ENCODE measurements at places on chromosomes 13 and 19.

DNA sequence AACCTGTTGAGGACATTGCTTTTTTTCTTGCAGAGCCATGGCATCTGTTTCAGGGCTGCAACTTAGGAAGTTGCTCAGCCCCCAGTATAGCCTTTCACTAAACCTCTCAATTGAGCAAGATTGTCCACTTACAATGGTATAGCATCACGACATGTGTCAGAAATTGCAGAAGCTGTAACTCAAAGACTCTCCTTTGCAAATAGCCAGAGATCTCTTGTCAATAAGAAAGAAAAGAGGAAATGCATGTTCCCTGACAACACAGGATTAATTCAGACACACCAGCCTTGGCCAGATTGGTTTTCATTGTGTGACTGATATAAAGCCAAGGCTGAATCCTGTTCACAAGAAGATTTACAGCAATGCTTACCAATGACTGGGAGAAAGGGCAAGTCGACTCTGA is 38.7 kb upstream of the CYSLTR2 start:
- DNase-seq, result no peak

DNA sequence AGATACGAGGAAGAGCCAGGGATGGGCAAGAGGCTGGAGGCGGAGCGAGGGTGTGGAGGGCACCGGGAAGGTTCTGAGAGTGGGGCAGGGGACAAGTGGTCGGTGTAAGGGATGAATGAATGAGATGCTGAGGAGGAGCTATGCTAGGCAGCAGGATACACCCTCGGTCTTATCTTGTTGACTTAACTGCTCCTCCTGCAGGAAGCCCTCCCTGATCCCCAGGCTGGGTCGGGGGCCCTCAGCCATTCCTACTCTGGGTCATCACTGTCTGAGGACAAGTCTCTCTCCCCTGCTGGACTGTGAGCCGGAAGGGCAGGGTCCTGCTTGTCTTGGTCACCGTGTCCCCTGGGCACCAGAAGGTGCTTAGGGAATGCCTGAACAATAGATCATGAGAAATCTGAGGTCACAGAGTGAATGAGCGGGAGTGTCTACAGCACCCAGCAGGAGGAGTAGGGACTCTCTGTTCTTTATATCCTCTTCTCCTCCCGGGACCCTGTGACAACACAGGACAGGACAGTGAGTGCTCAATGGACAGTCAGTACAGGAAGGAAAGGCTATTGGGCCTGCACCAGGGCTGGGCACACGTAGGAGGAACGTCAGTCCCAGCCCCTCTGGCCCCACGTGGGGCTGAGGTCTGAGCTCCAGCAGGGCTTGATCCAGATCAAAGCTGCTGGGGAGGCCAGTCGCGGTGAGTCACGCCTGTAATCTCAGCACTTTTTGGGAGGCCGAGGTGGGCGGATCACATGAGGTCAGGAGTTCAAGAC is 6.5 kb downstream of the NKPD1 start:
- DNase-seq, result no peak

GRCh38 chr13:60479273-60479672 is 82.3 kb downstream of the TDRD3 start:
- DNase-seq, result no peak

DNA sequence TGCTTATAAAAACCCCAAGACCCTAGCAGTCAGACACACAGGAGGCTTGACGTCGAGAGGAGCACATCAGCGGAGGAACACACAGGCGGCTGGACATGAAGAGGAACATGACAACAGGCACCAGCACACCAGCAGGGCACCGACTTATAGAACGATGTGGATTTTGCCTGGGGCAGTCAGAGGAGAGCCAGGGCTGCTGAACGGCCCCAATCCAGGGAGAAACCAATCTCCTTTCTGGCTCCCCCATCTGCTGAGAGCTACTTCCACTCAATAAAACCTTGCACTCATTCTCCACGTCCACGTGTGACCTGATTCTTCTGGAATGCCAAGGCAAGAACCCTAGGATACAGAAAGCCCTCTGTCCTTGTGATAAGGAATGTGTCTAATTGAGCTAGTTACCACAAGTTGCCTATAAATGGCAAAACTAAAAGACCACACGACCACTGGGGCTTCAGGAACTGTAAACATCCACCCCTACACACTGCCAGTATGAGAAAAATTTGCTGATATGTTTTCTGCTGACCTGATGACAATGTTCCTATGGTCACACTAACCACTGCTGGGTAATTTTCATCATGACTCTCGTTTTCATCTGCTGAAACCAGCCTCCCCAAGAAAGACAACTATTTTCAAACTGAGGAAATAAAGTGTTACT is 35.8 kb upstream of the CEACAM21 start:
- DNase-seq, result no peak

GRCh38 chr13:107251341-107251740 is 683.4 kb upstream of the ARGLU1 start:
- no peak for DNase-seq

DNA sequence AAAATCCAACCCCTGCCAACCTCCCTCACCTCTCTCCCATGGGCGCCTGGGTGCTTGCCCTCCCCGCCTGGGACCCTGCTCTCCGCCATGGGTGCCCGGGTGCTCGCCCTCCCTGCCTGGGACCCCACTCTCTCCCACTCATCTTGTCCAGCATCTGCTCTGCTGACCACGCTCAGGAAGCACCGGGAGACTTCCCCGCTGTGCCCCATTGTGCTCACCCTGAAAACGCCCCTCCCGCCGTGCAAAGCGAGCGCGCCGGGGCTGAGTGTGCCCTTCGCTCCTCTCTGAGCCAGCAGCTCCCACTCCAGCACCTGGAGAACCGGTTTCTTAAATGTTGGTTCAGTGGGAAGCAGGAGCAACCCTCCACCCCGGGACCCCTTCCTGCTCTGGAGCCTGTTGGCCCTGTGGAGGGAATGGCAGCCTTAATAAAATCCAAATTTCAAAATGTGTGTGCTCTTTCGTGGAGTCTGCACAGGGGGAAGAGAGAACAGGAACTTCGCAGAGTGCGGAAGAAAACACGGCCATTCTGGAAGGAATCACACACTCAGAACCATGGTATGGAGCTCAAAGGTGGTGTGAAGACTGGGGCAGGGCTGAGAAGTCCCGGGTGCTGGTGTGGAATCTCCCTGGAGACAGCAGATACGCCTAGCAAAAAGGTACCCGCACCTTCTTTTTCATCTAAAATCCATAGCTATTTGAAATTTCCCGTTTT is 23.1 kb upstream of the CDC16 start:
- no peak for DNase-seq

- no peak for DNase-seq
Observed at GRCh38 chr13:114071410-114071809, 61.0 kb downstream of the RASA3 start.

GRCh38 chr19:18397242-18398202 is at the start of gene LRRC25:
LRRC25 (minus strand) TSS chr19:18397622; CDS start chr19:18396963, 659 bp downstream.
- no peak for DNase-seq

DNA sequence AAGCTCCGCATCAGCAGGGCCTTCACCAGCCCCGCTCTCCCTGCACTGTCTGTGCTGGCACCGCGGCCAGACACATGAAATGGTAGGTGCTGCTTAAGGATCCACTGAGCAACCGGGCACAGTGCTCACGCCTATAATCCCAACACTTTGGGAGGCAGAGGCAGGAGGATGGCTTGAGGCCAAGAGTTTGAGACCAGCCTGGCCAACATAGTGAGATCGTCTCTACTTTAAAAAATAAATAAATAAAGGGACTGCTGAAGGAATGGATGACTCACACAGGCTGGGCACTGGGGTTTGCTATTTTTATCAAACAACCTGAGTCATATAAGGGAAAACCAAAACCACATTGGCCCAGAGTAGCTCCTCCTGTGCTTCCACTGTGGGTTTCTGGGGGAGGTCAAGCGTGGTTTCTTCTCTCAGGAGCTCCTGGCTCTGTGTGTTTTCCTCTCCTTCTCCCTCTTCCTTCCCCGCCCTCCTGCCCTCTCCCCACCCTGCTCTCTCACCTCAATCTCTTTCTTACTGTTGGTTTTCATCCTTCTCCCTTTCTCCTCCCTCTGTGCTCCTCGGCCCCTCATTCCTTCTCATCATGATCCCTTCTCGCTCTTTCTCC is 21.3 kb downstream of the VRK3 start:
- no peak for DNase-seq

Measured in amygdala (tissue), 56 donors.